AG09309 (cell line): ENCODE measurements at places on chromosomes 1 and 21.

DNA sequence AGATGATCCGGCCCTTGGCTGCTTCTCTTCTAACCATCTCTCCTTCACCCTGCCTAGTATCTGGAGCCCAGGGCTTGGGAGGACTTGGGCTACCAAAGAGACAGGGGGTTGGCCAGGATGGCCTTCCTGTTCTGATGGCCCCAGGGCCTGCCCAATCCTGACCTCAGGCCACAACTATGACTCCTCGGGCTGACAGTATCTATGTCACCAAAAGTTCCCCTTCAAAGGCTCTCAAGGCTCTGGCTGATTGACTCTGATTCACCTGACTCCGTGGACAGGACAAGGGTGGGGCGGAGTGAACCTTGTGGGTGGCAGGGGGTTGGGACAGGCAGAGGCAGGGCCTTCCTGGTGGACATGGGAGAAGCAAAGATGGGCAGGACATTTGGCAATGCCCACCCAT is 12.7 kb downstream of the MEF2D start:
- DNase-seq = no peak

DNA sequence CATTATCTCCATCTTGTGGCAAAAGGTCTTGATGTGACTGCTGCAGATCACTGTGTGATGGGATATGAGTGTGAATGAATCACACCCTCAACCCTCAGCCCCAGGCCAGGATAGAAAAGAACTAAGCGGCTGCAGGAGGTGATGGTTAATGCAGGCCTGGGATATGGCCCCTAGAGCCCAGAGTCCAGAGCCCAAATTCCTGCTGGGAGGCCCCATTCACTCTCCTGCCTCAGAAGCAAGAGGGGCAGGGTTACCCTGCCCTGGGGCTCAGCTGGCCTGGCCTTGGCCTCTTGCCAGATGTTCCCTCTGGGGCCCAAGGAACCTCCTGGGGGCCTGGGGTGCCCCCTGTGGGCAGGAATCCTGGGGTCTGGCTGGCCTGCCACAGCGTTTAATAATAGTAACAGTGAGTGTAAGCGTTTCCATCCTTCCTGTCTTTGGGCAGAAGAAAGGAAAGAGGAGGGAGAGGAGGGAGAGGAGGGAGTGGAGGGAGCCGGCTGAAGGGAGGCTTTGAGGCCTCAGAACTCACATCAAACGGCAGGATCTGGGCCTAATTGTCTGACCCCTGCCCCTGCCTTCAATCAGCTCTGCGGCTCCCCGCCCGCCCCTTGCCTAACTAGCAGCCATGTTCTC is 26.2 kb downstream of the DMAP1 start:
- no peak for DNase-seq

- peak; percentile 27 for DNase-seq
These were observed 50.5 kb upstream of the SLFNL1 start for GRCh38 chr1:41072051-41072450.

- no peak for DNase-seq
These were observed 553 bp upstream of the NDUFV3 start for GRCh38 chr21:42892582-42892930.

GRCh38 chr1:180248731-180249681 is 18.9 kb downstream of the LHX4 start:
- DNase-seq = no peak

DNA sequence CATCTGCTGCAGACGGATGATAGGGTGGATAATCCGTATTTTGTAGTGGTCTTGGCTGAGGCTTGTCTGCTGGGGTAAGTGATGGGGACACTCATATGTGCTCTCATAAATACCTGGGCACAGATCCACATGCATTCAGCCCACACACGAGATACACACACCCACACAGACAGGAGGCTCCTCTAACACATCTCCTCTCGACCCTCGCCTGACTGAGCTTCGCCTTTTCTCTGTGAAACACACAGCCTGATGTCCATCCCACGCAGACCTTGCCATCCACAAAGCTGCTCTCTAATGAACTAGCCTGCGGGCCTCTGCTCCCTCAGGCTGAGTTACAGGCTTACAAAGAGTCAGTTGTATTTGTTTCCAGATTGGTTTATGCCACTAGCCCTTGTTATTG is 96.3 kb upstream of the CSF3R start:
- DNase-seq = no peak

- DNase-seq = peak; percentile 41
These were observed 59.8 kb downstream of the CAPN2 start for GRCh38 chr1:223771814-223772770.
